ENCODE measurements at places on chromosomes 7 and 10. TPM values are rescaled to one million over a fixed set of nuclear protein-coding genes. Genes with fewer than 3 reads are reported as not detected.

Gene LRRC18
- not detected for total RNA-seq

Gene CEP55
- total RNA-seq, result not detected

- DNase-seq, result no peak
Observed at GRCh38 chr10:71549766-71550533, 153.2 kb downstream of the CDH23 start.

- DNase-seq, result no peak
Observed at GRCh38 chr7:4807598-4808016, 32.2 kb downstream of the AP5Z1 start.

DNA sequence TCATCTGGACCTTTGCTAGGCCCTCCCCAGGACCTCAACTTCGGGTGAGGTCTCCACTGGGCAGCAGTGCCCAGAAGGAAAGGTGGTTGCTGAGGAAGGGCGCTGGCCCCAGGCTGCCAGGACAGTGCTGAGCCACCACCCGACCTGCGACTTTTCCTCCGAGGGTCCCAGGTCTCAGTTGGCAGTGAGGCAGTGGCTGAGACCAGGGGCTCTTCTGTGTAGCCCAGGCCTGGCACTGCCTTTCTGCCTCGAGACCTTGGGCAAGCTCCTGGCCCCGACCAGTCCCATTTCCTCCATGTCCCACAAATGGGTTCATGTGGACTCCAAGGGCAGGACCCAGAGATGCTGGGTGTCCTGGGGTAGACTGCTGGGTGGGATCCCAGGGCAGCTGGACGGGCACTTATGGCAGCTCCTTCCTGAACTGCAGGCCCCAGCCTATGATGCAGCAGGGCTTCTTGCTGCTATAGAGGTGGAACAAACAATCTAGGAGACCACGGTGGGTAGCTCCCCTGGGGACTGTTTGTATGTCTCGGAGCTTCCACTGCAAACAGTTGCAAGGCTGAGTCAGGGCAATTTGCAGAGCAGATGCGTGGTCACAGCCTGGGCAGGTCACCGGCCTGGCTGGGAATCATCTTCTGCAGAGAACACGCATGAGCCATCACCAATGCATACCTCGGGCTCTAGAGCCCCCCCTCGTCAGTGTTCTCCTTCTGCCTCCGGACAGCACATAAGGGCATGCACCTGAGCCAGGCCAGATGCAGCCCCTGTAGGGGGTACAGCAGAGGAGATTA is 17.9 kb upstream of the LRRC18 start:
- DNase-seq, result no peak

Measured in heart left ventricle (tissue), 16 donors.